ENCODE measurements at places on chromosomes 5 and 9. TPM values are rescaled to one million over a fixed set of nuclear protein-coding genes. Genes with fewer than 3 reads are reported as not detected.
A peak's percentile ranks its signal among the peaks of the same experiment; 100 is the strongest.

DNA sequence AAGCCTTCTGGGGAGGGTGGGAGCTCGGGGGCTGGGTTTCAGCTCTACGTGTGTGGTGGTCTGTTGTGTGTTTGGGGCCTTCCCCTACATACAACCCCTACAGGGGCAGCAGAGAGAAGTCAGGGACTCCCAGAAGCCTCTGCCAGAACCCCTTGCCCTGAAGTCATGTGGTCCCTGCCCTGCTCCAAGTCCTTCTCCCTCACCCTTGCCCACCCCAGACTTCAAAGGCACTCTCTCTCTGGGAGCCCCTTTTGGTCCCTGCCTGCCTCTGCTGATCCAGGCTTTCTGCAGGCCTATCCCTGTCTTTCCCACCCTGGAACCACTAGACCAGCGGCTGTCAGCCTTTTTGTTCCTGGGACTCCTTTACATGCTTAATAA, 61.1 kb upstream of the PSD2 start:
- no peak for DNase-seq

DNA sequence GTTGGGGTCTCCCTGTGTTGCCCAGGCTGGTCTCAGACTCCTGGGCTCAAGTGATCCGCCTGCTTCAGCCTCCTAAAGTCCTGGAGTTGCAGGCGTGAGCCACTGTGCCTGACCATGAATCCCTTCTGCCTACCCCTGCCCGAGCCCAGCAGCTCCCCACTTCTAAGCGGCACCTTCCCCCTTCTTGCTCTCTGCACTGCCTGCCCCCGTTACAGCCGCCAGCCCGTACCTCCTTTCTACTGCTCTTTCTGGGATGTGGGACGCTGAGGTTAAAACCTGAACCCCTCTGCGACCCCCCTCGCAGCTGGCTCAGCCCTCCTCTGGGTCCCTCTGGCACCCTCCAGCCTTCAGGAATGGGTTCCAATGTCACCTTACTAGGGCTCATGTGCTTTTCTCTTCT, 249.6 kb downstream of the PBX3 start:
- no peak for DNase-seq

- DNase-seq = no peak
Observed at GRCh38 chr5:169272731-169273427, 28.1 kb downstream of the SLIT3 start.

Gene PCDHA5
- polyA plus RNA-seq = not detected

Gene TNC
- 51.0 TPM for polyA plus RNA-seq

- no peak for DNase-seq
Observed at GRCh38 chr5:60826653-60827052, 17.4 kb downstream of the ELOVL7 start.

Gene QRFP
- polyA plus RNA-seq = 0.34 TPM

DNA sequence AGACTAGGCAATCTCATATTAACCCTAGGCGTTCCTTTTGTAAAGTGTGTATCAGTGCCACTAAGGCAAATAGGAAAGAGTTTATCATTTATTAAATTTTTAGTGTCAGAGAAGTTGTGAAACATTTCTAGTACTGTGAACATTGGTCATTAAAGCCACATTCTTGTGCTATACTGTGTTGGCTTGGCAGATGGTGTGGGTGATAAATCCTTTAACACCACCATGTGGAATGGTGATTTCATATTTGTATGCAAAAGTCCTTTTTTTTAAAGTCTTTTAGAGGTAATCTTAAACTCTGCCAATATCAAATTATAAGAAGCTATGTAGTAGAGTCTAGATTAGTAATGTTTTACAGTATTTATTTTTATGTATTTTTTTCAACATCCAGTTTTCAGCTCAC, 18.1 kb downstream of the SLC12A2 start:
- DNase-seq = peak; percentile 7

DNA sequence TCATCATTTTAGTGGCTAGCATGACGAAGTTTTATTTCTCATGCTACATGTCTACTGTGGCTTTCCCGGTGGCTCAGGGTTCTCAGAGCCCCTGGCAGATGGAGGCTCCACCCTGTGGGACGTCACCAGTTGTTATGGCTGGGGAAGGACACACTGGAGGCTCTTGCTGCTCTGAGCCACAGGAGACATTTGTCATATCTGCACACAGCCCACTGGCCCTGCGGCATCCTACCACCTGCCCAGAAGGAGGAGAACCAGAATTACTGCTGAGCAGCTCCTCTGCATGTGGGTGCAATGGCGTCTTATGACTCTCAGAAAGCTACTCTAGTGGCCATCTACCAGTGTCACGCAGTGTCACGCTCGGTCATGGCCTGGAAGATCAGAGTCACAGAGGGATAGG, 6.6 kb downstream of the OR13J1 start:
- no peak for DNase-seq

- DNase-seq = peak; percentile 77
Observed at GRCh38 chr9:70602321-70603019, 188.0 kb upstream of the KLF9 start.

Gene LHX3
- 0.07 TPM for polyA plus RNA-seq

- peak; percentile 94 for DNase-seq
Observed at GRCh38 chr5:91110686-91111085, 272.4 kb downstream of the ARRDC3 start.

GRCh38 chr9:108783326-108783725, 72.5 kb downstream of the ACTL7B start:
- peak; percentile 82 for DNase-seq

DNA sequence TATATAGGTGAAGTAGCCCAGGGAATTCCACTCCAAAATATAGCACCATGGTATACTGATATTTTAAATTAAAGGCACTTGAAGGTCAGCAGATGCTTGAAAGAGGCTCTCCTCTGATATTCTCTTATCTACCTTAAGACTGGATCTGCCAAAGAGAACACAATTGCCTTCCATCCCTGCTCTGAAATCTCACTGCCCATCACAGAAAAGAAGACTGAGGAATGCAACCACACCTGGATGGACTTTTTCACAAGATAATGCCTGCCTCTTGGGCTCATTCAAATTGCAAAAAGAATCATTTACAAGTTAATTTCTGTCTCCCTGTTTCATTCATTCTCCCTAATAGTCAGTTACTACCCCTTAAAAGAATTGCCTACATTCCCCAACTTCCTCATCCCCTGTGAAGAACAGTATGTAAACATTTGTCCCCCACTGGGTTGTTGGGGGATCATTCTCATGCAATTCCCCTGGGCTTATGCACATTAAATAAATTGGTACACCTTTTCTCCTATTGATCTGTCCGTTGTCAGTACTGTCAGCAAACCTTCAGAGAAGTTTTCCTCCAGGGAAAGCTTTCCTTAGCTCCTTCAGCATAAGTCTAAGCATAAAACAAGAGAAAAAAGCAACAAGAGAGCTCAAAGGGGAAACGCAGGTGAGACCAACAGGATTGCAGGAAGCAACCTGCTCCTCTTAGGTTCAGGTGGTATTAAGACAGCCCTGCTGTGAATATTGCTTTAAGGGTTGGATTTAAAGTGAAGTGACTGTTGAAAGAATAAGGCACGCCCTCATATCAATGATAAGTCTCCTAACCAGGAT, 171.4 kb upstream of the SLC30A5 start:
- DNase-seq = no peak

DNA sequence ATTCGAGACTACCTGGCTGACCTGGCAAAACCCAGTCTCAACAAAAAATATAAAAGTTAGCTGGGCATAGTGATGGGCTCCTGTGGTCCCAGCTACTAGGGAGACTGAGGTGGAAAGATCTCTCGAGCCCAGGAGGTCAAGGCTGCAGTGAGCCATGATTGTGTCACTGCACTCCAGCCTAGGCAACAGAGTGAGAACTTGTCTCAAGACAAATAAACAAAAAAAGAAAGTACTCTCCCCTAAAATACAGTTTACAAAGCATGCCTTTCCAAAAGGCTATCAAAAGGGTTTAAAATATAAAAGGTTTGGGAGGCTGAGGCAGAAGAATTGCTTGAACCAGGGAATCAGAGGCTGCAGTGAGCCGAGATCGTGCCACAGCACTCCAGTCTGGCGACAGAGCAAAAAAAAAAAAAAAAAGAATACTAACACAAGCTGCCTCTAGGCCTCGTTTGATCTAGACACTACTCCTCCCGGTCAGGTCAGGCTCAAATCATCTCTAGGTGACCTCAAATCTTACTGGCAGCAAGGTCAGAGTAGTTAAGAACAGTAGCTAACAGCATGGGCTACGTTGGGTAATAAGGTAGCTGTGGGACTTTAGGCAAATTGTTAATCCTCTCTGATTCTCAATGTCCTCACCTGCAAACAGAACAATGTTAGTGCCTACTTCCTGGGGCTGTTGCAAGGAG, 9.3 kb downstream of the NAIF1 start:
- DNase-seq = no peak

DNA sequence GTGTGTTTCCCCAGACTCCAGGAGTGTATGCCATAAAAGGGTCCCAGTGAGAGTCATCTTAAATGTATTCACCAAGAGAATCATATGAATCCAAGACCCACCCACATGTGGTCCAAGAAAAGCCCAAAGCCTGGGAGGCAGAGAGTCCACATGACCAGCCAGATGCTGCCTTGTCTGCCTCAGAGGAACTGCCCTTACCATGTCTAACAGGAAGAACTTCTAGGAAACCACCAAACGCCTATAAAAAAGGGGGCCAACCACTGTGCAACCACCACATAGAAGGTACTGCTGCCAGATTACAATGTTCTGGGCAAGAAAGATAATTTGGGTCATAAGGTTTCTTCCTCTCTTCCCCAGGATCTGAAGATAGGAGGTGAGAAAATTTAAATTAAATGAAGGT, 129.8 kb upstream of the SLC24A2 start:
- no peak for DNase-seq

DNA sequence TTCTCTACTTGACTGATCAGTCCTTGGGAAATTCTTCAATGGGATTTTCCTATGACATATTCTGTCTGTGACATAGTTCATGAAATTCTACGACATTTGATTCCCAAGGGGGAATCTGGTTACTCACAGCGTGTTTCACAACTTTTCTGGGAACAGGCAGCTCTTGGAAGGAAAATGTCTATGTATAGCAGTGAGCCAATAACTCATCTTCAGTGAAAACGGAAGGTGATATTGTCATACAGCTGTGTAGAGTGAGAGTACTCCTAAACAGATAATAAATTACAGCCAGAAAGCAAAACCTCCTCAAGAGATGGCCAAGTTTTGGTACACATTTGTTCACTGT, 91.4 kb downstream of the C9orf152 start:
- peak; percentile 87 for DNase-seq

Gene DEPDC1B
- polyA plus RNA-seq = 3.6 TPM

DNA sequence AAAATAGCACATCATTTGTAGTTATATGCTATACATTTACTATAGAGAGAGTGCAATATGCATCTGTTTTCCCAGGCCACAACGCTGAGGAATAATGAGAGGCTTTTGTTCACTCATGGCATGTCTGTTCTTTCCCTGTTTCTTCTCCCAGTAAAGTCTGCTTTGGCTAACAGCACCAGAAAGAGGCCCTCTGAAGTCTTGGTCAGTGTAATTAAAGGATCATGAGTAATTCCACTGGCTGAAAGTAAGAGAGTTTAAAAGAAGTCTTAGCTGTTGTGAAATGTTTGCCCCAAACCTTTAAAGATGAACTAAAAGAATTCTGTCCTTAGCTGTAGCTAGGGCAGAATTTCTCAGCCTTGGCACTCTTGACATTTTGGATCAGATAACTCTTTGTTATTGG, 228.8 kb downstream of the TLE4 start:
- DNase-seq = no peak

DNA sequence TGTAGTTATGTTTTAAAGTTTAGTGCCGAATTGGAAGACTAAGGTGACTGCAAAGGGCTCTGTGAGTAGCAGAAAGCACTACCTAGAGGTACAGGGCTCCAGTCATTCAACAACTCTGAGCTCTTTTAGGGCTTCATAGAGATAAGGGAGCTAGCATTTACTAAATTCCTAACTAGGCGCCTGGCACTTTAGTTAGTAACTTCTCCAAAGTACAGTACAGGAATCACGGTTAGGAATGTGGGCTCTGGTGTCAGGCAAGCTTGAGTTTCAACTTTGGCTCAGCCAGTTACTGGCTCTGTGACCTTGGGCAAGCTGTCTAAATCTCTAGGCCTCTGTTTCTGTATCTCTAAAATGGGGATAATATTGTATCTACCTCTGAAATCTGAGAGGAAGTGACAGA, 115.3 kb downstream of the SLIT3 start:
- DNase-seq = no peak

DNA sequence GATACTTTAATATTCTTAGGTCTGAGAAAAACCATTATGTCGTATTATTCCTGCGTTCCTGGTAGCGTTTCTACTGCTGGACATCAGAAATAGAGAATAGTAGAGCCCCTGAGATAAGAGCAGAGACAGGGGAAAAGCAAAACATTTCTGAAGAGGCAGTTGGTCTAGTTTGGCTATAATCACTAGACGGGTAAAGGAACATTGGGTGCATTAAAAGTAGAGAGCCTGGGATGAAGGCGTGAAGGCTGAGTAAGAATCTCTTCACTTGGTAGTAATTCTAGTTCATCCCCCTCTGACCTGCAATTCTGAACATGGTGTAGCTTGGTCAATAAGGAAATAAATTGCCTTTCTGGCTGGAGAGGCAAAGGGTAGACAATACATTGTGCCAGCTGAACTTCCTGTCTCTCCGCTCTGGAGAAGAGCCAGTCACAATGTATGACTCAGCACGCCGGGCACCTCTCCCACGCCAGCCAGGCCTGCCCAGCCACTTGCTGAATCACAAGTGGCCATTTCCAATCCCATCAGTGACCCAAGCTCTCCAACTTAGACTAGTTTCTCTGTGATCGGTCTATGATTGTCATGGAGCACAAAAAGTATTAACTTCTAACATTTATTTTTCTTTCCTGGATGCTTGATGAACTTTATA, 75.4 kb downstream of the STK32A start:
- peak; percentile 1 for DNase-seq

Gene PTGER4
- 12.6 TPM for polyA plus RNA-seq

- peak; percentile 19 for DNase-seq
Observed at GRCh38 chr5:40614923-40615585, 64.7 kb upstream of the PTGER4 start.

Gene CER1
- polyA plus RNA-seq = not detected

DNA sequence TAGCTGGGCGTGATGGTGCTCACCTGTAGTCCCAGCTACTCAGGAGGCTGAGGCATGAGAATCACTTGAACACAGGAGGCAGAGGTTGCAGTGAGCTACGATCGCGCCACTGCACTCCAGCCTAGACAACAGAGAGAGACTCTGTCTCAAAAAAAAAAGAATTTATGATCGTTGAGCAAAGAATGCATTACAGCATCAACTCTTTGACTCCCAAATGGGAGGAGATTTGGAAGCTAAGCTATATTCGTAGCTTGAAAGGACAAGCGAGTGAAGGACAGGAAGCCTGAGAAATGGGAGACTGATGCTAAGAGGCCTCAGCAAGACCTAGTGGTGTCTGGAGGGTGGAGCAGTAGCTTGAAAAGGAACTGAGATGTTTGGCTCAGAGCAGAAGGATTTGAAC, 10.3 kb upstream of the CCIN start:
- peak; percentile 93 for DNase-seq

- no peak for DNase-seq
Observed at GRCh38 chr9:133606708-133607025, 2.5 kb downstream of the FAM163B start.

- DNase-seq = no peak
Observed at GRCh38 chr5:119123280-119123679, 52.4 kb downstream of the DMXL1 start.
